T-helper 17 cell (primary cell): ENCODE measurements at places on chromosomes 5 and 9. TPM values are rescaled to one million over a fixed set of nuclear protein-coding genes. Genes with fewer than 3 reads are reported as not detected.

GRCh38 chr5:137073189-137073588 lies 425.9 kb downstream of the SPOCK1 start:
- no peaks in the 10 kb centered on the region for H3K36me3 ChIP-seq
- no peak overlapping the region for H3K4me3 ChIP-seq
- H3K4me1 ChIP-seq: peaks cover 3% of the 10 kb centered on the region

DNA sequence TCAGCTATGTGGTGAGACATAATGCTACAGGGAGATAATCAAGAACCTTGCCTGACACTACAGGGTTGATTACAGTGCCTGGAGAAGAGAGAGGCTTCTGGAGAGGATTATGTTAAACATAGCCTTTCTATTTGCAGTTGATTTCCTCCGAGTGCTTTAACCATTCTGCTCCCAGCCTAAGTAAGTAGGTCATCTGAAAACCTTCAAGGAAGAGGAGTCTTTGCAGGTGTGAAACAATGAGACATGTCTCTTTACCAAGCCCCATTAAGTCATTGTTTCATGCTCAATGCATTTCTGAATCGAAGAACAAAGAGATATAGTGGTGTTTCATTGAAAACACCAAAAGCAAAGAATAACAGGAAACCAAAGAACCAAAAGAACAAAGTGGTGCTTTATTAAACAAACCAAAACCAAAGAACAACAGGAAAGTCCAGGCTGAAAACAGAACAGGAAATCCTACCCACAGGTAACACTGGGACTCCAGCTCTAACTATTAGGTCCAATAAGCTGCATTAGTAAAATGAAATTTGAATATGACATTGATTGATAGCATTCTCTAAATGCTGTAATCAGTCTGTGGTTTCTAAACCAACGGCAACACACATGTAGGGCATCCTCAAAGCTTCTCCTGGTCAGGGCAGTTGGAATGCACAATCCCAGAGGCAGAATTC lies 113.3 kb upstream of the SPATA31D4 start:
- H3K36me3 ChIP-seq: peaks cover 2% of the 10 kb centered on the region
- DNase-seq: no peak
- H3K27me3 ChIP-seq: no peaks in the 10 kb centered on the region
- H3K27ac ChIP-seq: peak overlapping the region; percentile 32
- peaks cover 15% of the 10 kb centered on the region for H3K4me1 ChIP-seq

- no peak overlapping the region for H3K4me3 ChIP-seq
- no peak for DNase-seq
- peaks cover 3% of the 10 kb centered on the region for H3K27me3 ChIP-seq
- no peak overlapping the region for H3K27ac ChIP-seq
Observed at GRCh38 chr5:179533907-179534306, 16.4 kb upstream of the RUFY1 start.

Gene MCC
- total RNA-seq: 4.4 TPM
